Naive thymus-derived CD4-positive, alpha-beta T cell (primary cell): ENCODE measurements at places on chromosomes 3 and 15. TPM values are rescaled to one million over a fixed set of nuclear protein-coding genes. Genes with fewer than 3 reads are reported as not detected.
A peak's percentile ranks its signal among the peaks of the same experiment; 100 is the strongest.

DNA sequence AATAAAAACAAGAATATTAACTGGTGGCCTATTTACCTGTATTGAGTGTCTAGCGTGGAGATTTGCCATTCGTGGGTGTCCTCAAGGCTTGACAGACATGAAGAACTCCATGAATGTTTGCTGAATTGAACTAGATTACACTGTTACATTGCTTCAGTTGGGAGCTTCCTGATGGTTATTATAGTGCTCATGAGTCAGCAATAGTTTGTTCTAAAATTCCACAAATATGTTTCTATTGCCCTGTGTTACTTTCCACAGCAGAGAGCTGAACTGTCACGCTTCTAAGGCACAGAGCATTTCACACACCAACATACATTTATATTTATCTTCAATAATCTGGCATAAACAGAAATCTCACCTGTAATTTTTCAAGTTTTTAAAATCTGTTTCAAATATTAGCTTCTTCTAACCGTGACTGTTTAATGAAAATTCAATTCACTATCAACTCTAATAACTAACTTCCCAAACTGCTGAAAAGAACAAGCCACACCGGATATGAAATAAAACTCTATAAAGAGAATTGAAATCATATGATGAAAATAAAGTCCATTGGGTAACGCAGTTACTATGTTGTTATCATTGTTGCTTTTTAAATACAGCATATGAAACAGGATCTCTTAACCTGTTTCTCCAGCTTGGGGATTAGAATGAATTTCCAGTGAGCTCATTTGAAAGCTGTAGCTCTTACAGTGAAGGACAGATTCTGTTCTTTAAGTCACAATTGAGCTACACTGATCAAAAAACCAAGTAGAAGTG is 61.2 kb upstream of the MCF2L2 start:
- no peak overlapping the region for H3K4me3 ChIP-seq
- H3K27ac ChIP-seq: no peak overlapping the region
- no peaks in the 10 kb centered on the region for H3K27me3 ChIP-seq
- peaks cover 41% of the 10 kb centered on the region for H3K36me3 ChIP-seq

- no peak overlapping the region for H3K27ac ChIP-seq
- no peak for DNase-seq
- peaks cover 6% of the 10 kb centered on the region for H3K4me1 ChIP-seq
- H3K36me3 ChIP-seq: no peaks in the 10 kb centered on the region
- H3K27me3 ChIP-seq: no peaks in the 10 kb centered on the region
- no peak overlapping the region for H3K4me3 ChIP-seq
These were observed 4.6 kb upstream of the PRKCD start for GRCh38 chr3:53156368-53156834.

DNA sequence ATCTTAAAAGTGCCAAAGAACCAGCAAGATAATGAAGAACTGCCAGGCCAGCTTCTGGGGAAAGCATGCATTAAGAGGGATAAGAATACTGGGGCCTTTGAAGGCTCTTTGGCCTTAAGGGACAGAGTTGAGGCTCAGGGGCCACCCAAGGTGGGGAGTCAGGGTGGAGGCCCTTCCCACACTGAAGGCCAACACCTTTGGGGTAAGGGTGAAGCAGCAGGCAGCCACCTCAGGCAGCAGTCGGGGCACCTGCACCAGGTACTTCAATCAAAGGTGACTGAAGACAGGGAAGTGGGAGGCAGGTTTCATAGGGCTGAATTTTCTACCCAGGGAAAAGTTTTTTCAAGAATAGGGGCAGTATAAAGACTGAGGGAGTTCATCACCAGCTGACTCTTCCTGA is 87.7 kb upstream of the KLF13 start:
- no peak overlapping the region for H3K4me3 ChIP-seq
- no peaks in the 10 kb centered on the region for H3K36me3 ChIP-seq
- peak overlapping the region; percentile 55 for H3K27ac ChIP-seq

GRCh38 chr3:152497457-152497856 is 228.7 kb downstream of the MBNL1 start:
- no peak overlapping the region for H3K27ac ChIP-seq
- DNase-seq: no peak
- no peak overlapping the region for H3K4me3 ChIP-seq
- H3K36me3 ChIP-seq: no peaks in the 10 kb centered on the region
- no peaks in the 10 kb centered on the region for H3K27me3 ChIP-seq
- no peaks in the 10 kb centered on the region for H3K4me1 ChIP-seq

DNA sequence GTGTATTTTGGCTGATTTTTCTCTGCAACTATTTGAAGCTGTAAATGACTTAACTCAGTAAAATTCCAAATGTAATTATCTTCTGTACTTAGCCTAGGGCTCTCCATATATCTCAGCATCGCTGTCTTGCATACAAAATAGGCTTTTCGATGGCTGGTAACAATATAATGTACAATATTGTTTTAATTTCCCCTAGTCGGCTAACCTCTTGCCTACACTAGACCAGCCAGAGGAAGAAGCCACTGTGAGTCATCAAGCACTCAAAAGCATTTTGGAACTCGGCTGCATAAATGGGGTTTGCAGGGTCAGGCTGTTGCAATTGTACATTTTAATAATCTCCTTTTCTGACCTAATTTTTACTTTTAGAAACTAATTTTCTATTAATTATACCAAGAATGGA is 583.8 kb downstream of the FOXP1 start:
- DNase-seq: no peak
- peaks cover 8% of the 10 kb centered on the region for H3K36me3 ChIP-seq
- no peak overlapping the region for H3K4me3 ChIP-seq
- H3K4me1 ChIP-seq: no peaks in the 10 kb centered on the region
- no peak overlapping the region for H3K27ac ChIP-seq

- peak overlapping the region; percentile 67 for H3K4me3 ChIP-seq
- H3K36me3 ChIP-seq: no peaks in the 10 kb centered on the region
These were observed 550 bp downstream of the RPP25 start for GRCh38 chr15:74955796-74956647.

DNA sequence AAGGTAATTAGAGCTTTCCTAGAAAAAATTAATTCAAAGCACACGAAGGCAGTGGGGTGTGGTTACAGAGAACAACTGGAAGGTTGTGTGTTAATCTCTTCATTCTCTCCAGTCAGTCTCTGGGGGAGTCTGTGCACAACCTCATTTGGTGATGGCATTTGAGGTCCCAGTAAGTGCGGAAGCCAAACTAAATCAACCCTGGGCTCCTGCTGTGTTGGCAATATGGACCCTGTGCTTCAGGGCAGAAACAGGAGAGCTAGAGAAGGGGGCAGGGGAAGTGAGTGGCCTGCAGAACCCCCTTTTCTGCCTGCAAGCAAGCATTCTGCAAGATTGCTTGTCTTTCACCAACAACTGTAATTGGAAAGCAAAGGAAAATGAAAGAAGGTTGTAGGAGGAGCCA is 195.9 kb upstream of the ST8SIA2 start:
- H3K36me3 ChIP-seq: no peaks in the 10 kb centered on the region
- no peak for DNase-seq
- H3K4me3 ChIP-seq: no peak overlapping the region
- H3K4me1 ChIP-seq: no peaks in the 10 kb centered on the region

- no peak for DNase-seq
- no peaks in the 10 kb centered on the region for H3K27me3 ChIP-seq
- no peaks in the 10 kb centered on the region for H3K36me3 ChIP-seq
- no peaks in the 10 kb centered on the region for H3K4me1 ChIP-seq
- no peak overlapping the region for H3K27ac ChIP-seq
These were observed 691.9 kb downstream of the NTRK3 start for GRCh38 chr15:87564681-87565080.

GRCh38 chr3:148077318-148077923 is 620.3 kb upstream of the AGTR1 start:
- no peaks in the 10 kb centered on the region for H3K27me3 ChIP-seq
- no peak overlapping the region for H3K4me3 ChIP-seq
- H3K36me3 ChIP-seq: no peaks in the 10 kb centered on the region
- H3K27ac ChIP-seq: no peak overlapping the region
- H3K4me1 ChIP-seq: no peaks in the 10 kb centered on the region
- no peak for DNase-seq

- DNase-seq: no peak
- H3K36me3 ChIP-seq: no peaks in the 10 kb centered on the region
- H3K27me3 ChIP-seq: no peaks in the 10 kb centered on the region
- H3K4me3 ChIP-seq: no peak overlapping the region
- no peak overlapping the region for H3K27ac ChIP-seq
- no peaks in the 10 kb centered on the region for H3K4me1 ChIP-seq
These were observed 5.0 kb downstream of the WNT7A start for GRCh38 chr3:13874891-13875290.

GRCh38 chr15:27272427-27272826 is 301.4 kb downstream of the GABRG3 start:
- no peaks in the 10 kb centered on the region for H3K27me3 ChIP-seq
- H3K36me3 ChIP-seq: no peaks in the 10 kb centered on the region
- H3K4me1 ChIP-seq: no peaks in the 10 kb centered on the region
- no peak for DNase-seq

DNA sequence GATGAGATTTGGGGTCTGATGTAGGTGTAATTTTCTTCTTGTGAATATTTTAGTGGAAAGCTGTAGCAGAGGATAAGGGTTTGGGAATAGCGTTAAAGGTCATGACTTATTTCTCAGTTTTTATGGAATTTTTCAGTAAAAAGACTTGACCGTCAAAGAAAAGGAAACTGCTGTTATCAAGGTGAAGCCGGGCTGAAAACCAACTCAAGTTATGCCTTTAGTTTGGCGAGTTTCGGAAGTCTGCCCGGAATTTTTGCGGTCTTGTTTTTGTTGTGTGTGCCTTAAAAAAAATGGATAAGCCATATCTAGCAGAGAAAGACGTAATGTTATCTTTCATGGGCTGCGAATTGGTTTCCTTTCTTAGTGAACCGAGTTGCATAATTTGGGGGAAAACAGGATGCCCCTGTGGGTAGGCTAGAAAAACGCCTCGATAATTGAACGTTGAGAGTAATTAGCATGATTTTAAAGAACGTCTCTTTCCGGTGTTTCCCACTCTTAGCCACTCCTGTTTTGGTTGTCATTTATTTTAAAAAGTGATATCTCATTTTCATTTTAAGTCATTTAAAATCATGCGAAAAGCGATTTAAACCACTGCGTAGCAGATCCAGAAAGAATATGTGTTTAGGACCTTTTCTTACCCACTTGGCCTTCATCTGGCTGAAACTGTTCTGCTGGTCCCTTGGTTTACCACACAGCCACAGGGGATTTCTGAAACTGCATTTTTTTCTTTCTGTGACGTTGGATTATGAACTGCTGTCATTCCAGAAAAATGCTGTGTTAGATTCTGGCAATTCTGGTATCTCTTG is 1.1 kb downstream of the NFKBIZ start:
- peak overlapping the region; percentile 98 for H3K4me3 ChIP-seq
- H3K27me3 ChIP-seq: no peaks in the 10 kb centered on the region

DNA sequence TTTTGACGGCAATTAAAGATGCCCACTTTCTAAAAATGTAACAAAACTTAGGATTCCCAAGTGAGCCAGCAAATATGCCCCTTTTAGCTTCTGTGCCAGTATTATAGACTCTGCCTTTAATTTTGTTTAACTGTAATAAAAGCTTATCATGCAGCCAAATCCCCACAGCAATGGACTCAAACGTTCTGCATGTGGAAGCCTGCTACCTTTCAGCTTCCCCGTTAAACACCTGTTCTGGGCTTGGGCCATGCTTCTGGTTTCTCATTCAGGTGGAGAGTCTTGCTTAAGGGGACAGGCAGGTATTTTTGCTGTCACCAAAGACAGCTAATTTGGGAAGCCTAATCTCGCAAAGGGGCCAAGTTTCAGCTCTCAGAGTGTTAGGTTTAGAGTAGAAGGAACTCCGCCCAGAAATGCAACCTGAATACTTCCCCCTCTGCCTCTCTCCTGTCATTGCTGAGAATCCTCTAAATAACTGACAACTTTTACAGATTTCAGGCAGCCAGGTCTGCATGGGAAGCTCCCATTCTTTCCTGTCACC is 399.4 kb upstream of the ATP11B start:
- no peak overlapping the region for H3K27ac ChIP-seq
- DNase-seq: no peak
- H3K4me1 ChIP-seq: no peaks in the 10 kb centered on the region
- no peak overlapping the region for H3K4me3 ChIP-seq
- H3K27me3 ChIP-seq: no peaks in the 10 kb centered on the region

DNA sequence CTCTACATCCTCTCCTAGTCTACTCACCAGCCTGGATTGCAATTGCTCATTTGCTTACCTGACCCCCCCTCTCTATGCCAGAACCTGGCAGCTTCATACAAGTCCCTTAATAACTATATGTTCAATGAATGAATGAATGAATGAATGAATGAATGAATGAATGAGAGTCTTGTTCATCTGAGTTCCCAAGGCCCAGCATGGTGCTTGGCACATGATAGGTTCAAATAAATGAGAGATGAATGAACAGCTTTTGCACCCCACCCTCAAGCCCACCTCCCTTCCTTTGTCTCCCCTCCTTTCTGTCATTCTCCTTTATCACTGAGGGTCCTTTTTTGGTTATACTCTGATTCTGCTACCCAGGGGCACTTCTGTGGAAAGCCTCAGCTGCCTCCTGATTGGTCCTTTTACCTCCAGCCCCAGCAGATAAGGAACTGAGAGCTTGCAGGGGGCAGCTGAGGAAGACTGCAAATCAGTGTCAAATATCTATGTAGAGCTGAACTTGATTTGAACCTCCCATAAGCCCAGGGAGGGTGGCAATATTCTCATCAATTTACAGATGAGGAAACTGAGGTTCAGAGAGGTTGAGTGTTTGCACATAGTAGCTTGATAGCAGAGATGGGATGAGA is 54.1 kb upstream of the CHRNB4 start:
- no peaks in the 10 kb centered on the region for H3K36me3 ChIP-seq
- DNase-seq: no peak
- H3K27me3 ChIP-seq: no peaks in the 10 kb centered on the region
- H3K4me1 ChIP-seq: no peaks in the 10 kb centered on the region
- H3K27ac ChIP-seq: no peak overlapping the region

- H3K4me3 ChIP-seq: peak overlapping the region; percentile 18
- no peaks in the 10 kb centered on the region for H3K4me1 ChIP-seq
- peaks cover 19% of the 10 kb centered on the region for H3K27me3 ChIP-seq
These were observed 40.3 kb downstream of the CHST14 start for GRCh38 chr15:40511093-40511471.

- H3K4me1 ChIP-seq: peaks cover 11% of the 10 kb centered on the region
- H3K4me3 ChIP-seq: no peak overlapping the region
- DNase-seq: no peak
- H3K36me3 ChIP-seq: peaks cover 4% of the 10 kb centered on the region
- no peak overlapping the region for H3K27ac ChIP-seq
These were observed 154.6 kb downstream of the APBA2 start for GRCh38 chr15:29040370-29040751.

GRCh38 chr15:43258781-43259180 is 7.9 kb downstream of the TGM5 start:
- no peaks in the 10 kb centered on the region for H3K36me3 ChIP-seq
- no peak overlapping the region for H3K4me3 ChIP-seq
- H3K27ac ChIP-seq: no peak overlapping the region
- no peaks in the 10 kb centered on the region for H3K4me1 ChIP-seq
- H3K27me3 ChIP-seq: no peaks in the 10 kb centered on the region

The MST1R gene
- total RNA-seq: 0.39 TPM

The P2RY14 gene
- total RNA-seq: 1.8 TPM

The AGBL1 gene
- not detected for total RNA-seq

The PCSK6 gene
- total RNA-seq: 0.54 TPM

The RETNLB gene
- not detected for total RNA-seq

The CIB2 gene
- total RNA-seq: 2.0 TPM

The MKRN3 gene
- 11.5 TPM for total RNA-seq

The COX17 gene
- total RNA-seq: 34.8 TPM

The TTC21A gene
- 5.3 TPM for total RNA-seq

The GOLGA8T gene
- total RNA-seq: not detected

The ABHD17C gene
- 1.8 TPM for total RNA-seq

The GOLGA8R gene
- total RNA-seq: 5.9 TPM

The GUCA1C gene
- total RNA-seq: not detected
